WTC11 (cell line): ENCODE measurements at places on chromosomes 2 and 18. TPM values are rescaled to one million over a fixed set of nuclear protein-coding genes. Genes with fewer than 3 reads are reported as not detected.

- no peak for DNase-seq
Measured at GRCh38 chr2:67050622-67051021, 346.5 kb upstream of the ETAA1 start.

DNA sequence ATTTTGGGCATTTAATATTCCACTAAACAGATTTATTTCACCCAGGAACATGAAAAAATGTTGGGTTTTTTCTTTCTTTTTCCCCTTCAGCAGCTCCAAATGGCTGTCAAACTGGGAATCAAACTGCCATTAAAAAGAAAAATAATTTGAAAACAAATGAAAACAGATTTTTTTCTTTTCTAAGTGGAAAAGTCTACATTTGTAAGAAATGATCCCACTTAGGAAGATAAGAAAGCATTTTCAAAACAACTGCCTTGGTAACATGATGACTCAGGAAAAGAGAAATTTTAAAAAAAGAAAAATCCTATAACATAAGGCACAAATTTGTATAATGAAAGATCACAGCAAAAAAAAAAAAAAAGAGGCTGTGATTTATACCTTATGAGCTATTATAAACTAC is 20.0 kb downstream of the ZNF521 start:
- no peak for DNase-seq

TMEM169 gene
- total RNA-seq, result 1.8 to 3.5 TPM (median 3.3 TPM) in 3 replicates

MTIF2 gene
- total RNA-seq, result 38.9 to 43.9 TPM (median 39.8 TPM) in 3 replicates

- DNase-seq, result no peak
Measured at GRCh38 chr2:65279756-65280155, 52.1 kb downstream of the ACTR2 start.

IL1RN gene
- total RNA-seq, result not detected in 3 replicates

SIX3 gene
- total RNA-seq, result 6.2 to 13.2 TPM (median 6.6 TPM) in 3 replicates

DNA sequence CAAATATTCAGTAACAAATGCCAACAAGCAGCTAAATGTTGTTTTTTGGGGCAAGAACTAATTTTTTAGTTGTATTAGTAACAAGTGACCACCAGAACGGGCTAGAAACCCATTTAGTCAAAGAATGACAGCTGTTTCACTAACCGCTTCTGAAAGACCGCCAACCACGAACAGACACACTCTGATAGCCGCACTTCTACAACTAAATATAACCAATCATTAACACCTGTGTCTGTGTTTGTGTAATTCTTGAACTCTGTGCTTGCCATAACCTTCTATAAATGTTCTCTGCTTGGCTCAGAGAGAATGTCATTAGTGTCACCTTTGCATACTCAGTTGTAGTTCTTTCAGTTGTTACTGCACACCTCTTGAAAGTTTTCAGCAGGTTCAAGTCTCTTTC is 526.3 kb upstream of the LRRTM1 start:
- no peak for DNase-seq

XIRP2 gene
- 0.32 to 0.87 TPM (median 0.69 TPM) in 3 replicates for total RNA-seq

DNA sequence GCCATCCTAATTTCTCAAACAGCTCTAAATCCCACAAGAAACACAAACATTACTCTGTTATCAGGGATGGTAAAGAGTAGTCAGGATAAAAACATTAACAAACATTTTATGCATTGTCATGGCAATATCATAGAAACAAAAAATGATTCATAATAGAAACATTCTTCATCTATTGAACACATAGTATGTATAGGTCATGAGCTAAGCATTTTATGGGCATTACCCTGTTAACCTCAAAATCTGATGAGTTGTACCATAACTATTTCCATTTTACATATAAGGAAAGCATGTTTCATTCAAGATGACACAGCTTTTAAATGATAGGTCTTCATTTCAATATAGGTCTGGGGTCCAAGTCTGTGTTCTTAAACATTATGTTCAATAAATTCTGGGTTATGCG is 344.9 kb downstream of the RND3 start:
- no peak for DNase-seq

CNTNAP5 gene
- 0.22 to 0.57 TPM (median 0.34 TPM) in 3 replicates for total RNA-seq

SLC11A1 gene
- total RNA-seq, result 0.25 to 0.55 TPM (median 0.31 TPM) in 3 replicates

- DNase-seq, result peak; percentile 61
Measured at GRCh38 chr2:15826273-15826717, 114.1 kb upstream of the MYCN start.

ASAP2 gene
- total RNA-seq, result 14.3 to 15.6 TPM (median 14.5 TPM) in 3 replicates

DNA sequence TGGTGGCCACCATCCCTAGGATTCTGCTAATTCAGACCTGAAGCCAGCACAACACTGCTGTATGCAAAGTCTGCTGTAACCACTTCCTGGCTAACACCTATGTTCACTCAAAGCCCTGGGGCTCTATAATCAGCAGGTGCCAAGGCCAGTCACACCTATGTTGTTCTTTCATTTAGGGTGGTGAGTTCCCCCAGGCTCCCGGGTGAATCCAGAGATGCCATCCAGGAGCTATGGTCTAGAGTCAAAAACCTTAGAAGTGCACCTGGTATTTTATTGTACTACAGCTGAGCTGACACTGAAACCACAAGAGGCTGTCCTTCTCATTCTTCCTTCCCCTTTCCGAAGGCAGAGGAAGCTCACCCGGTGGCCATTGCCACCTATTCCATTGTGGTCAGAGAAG is 46.2 kb upstream of the CCDC141 start:
- no peak for DNase-seq

STARD7 gene
- 199 to 217 TPM (median 201 TPM) in 3 replicates for total RNA-seq

IL1R2 gene
- 0.22 TPM in 1 of 3 replicates, not detected in the others for total RNA-seq

DLGAP1 gene
- total RNA-seq, result 22.0 to 24.0 TPM (median 23.0 TPM) in 3 replicates

LRRTM1 gene
- total RNA-seq, result 1.1 to 1.4 TPM (median 1.2 TPM) in 3 replicates

PLB1 gene
- 0.27 to 0.44 TPM (median 0.39 TPM) in 3 replicates for total RNA-seq
